Activated CD8-positive, alpha-beta memory T cell treated with anti-CD3 and anti-CD28 coated beads for 1 hour (primary cell): ENCODE measurements at places on chromosomes 1 and 21.

GRCh38 chr1:6245086-6245868 lies 1.3 kb downstream of the HES3 start:
- DNase-seq, result peak; percentile 54

DNA sequence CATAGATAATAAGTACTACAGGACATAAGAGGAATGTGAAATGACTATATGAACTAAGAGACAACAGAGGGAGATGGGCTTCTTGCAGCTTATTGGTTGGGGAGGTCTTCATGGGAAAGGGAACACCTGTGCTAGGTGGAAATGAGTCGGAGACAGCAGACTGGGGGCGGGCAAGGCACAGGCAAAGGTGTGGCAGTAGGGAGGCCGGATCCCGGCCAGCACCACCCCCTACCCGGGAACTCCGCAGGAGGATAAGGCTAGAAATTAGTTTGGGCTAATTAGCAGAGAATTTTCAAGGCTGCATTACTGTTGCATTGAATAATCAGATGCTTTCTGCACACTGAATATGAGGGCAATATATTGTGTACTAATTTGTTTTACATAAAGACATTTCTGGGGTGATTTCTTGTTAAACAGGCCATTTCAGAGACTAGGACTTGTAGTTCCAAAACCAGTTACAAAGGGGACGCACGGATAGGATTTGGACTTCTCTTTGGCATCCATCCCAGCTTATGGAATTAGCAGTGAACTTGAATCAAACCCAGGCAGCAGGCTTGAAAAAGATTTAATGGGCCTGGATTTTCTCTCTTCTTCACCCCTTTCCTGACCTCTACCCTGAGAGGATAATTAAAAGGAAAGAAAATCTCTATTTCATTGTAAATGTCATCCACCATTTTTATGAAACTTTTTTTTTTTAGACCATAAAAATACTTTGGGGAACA lies 2.2 kb upstream of the HUNK start:
- DNase-seq, result no peak

GRCh38 chr1:226798427-226799411 lies 59.6 kb upstream of the ITPKB start:
- peak; percentile 24 for DNase-seq

DNA sequence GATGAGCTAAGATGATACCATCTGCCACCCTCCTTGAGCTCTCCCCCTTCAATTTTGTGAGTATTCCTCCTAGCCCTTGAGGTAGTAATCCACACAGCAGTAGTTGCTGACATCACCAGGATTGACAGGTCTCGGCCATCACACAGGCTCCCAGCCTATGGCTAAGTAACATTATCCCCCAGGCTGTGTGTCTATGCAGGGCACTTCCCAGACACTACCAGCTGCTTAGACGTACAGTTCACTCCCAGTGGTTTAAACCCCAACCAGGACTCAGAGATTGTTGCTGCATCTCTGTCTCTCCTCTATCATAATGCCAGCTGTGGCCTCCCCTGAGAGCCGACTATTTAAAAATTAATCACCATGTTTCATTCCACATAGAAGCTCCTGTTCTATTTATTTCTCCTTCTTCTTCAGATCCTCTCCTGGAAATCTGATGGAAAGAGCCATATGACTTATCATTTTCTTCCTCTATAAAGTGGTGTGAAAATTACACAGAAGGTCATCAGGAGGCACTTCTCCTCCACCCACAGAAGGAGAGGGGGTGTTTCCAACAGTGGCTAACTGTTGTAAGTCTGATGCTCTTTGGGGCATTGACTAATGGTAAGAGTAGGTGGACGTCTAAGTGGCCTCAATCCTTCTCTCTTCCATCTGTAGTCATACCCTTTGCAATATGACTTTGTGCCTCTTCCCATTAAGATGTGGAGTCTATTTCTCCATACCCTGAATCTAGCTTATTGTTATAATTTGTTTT lies 396.3 kb downstream of the SETD4 start:
- no peak for DNase-seq

DNA sequence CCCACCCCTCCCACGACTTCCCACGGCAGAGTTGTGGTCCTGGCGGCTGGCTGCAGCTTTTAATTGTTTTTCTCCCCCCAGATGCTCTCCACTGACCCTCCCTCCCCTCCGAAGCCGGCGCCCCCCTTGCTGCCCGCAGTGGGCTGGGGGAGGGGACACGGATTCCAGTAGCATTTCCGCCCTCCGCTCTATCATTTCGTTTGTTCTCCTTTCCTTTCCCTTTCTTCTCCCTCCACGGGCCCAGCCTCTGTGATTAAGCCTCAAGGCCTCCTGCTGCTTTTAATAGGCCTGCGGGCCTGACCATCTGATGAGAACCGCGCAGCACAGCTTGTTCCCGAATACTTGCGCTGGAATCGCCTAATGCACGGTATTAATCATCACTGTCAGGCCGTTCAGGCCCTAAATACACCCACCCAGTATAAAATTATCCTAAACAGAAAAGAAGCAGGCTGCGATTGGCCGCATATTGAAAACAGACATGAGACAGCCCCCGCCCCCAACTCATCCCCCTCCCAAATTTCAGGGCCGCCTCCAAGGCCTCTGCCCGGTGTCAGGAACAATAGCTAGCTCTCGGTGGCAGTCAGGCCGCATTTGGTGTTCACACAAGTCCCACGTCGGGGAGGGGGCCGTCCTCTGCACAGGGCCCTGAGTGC lies 102.0 kb upstream of the ARHGEF16 start:
- DNase-seq, result no peak

DNA sequence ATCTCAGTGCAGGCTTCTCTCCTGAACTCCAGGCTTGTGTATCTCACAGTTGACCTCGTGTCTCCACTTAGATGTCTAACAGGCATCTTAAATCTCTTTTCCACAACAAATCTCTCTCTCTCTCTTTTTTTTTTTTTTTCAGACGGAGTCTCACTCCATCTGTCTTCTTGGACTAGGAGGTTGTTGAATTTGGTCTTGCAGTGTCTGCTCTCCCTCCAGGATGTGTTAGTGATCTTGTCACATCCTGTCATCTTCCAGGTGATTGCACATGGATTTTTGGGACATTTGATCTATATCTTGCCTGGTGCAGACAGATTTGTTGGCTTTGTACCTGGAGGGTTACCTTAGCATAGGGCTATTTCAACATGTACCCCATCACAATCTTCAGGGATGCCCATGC lies 26.5 kb upstream of the KCNA10 start:
- DNase-seq, result no peak

- DNase-seq, result peak; percentile 37
Measured at GRCh38 chr1:110672001-110672752, 2.6 kb downstream of the KCNA3 start.

GRCh38 chr1:156229809-156230472 lies 12.0 kb upstream of the BGLAP start:
- no peak for DNase-seq

DNA sequence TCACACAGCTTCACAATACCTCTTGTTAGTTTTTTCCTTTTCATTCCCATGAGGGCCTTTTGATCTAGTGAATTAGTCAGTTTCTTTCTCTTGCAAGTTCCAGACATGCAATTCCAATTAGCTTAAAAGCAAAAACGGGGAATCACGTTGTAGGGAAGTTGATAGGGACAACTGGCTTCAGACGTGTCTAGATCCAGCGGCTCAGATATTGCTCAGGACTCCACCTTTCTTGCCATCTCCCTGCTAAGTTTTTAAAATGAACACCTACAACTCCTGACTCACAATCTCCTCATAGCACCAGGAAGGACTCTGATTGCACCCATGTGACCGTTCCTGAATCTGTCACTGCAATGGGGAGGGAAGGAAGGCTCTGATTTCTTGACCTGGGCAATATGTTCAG lies 63.8 kb upstream of the ARHGAP29 start:
- DNase-seq, result no peak
